CD4-positive, CD25-positive, alpha-beta regulatory T cell (primary cell): ENCODE measurements at places on chromosomes 2 and 18. TPM values are rescaled to one million over a fixed set of nuclear protein-coding genes. Genes with fewer than 3 reads are reported as not detected.
A peak's percentile ranks its signal among the peaks of the same experiment; 100 is the strongest.

- H3K27me3 ChIP-seq, result no peaks in the 10 kb centered on the region
- DNase-seq, result no peak
- no peaks in the 10 kb centered on the region for H3K4me1 ChIP-seq
These were observed 115.1 kb upstream of the COPS8 start for GRCh38 chr2:236970656-236971010.

VAMP5 gene
- 54.8 TPM for total RNA-seq

DNA sequence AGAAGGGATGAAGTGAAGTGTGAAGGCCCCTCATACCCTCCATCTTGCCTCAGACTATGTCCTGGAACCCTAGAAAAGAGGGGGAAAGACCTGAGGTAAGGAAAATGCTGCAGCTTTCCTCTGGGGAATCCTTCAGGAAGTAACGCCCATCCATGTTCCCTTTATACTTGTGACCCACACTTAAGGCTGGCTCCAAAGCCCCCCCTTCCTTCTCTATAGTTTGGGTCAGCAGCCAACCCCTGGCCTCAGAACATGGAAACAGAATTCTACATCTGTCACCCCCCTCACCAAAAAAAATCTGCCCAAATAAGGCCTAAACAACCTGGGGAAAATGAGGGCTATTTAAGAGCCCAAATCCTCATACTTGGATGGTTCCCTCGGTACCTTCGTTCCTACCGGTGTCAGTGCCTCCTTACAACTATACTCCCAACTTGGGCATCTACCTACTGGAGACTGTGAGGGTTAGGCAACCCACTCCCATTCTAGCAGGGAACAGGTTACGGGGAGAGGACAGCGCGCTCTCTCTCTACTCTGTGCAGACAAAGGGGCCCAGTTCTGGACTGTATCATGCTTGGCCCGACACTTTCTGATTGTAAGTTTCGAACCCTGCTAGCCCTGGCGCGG, 689 bp downstream of the OST4 start:
- peaks cover 44% of the 10 kb centered on the region for H3K4me1 ChIP-seq
- no peak for DNase-seq
- H3K27me3 ChIP-seq, result no peaks in the 10 kb centered on the region
- peaks cover 19% of the 10 kb centered on the region for H3K36me3 ChIP-seq

DNA sequence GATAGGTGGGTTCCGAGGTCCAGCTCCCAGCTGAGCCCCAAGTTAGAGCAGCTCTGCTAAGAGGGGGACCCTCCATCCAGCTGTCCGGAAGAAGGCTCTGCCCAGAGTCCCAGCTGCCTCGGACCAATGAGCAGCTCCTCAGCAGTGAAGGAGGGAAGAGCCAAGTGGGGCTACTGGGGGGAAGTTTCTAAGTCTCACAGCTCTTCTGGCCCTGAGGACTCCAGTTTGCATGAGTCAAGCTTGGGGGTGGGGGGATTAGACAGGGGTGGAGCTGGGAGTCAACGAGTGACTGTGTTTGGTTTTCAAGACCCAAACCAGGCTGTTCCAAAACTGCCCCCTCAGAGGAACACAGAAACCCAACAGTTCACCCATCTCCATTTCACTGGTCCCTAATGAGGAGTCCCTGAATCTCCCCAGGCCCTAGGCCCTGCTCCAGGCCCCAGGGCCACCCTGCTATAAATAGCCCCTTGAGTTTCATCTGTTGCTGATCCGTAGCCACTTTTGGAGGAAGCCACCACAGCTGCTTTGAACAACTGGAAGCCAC, 100.9 kb downstream of the TNS1 start:
- no peaks in the 10 kb centered on the region for H3K27me3 ChIP-seq
- H3K27ac ChIP-seq, result no peak overlapping the region
- no peaks in the 10 kb centered on the region for H3K36me3 ChIP-seq
- H3K4me3 ChIP-seq, result no peak overlapping the region
- no peaks in the 10 kb centered on the region for H3K4me1 ChIP-seq
- no peak for DNase-seq

MOGAT1 gene
- total RNA-seq, result not detected

DNA sequence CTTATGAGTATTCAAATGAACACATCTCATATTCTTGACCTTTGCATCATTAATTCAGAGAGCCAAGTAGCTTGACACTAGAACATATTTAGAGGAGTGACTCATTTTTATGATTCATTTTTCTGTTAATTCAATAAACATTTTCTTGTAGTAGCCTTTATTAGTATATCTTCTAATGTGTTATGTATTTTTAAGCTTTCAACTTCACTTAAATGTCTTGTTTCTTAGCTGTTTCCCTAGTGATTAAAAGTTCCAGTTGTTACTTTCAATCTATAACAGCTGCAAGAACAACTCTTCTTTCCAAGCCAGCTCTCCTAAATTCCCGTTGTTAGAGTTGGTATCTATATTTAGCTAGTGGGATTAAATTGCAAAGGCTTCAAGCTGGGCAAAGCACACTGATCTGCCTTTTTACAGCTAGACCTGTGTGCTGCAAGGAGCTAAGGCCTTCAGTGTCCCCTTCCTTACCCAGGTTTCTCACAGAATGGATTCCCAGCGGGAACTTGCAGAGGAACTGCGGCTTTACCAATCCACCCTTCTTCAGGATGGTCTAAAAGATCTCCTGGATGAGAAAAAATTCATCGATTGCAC, at the start of gene KLHL41:
Gene KLHL41, plus strand, starts transcription at position 405 of the 588 bp plus-strand sequence. Its CDS starts 77 bp downstream, at position 482.
- no peaks in the 10 kb centered on the region for H3K36me3 ChIP-seq
- H3K4me1 ChIP-seq, result no peaks in the 10 kb centered on the region
- no peak within 1 kb of the TSS for H3K4me3 ChIP-seq
- no peak for DNase-seq

DNA sequence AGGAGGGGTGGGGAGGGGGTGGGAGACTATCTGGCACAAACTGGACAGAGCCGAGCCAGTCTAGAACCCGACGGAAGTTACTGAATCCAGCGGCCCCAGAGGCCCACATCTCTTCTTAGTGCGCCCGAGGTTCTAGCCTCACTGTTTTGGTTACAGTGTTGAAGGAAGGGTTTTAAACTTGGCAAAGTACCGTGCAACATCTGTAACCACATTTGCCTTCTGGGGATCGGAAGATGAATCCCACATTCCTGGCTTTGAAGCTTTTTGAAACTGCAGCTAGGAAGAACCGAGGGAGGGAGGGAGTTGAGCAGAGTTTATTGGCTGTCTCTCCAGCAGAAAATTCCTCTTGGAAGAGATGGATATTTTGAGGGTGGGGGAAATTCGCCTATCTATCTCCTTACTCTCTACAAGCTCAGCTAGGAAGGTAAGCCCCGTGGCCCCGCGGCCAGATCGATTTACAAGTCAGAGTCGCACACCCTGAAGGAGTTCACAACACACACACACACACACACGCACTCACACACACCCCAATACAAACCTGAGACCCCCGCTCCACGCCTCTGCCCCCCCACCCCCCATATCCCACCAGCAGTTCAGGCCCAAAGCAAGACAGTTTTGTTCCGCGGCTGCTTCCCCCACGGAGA, 1.0 kb downstream of the ACVR1 start:
- DNase-seq, result no peak
- peaks cover 49% of the 10 kb centered on the region for H3K4me1 ChIP-seq
- peak overlapping the region; percentile 91 for H3K4me3 ChIP-seq
- H3K27ac ChIP-seq, result peak overlapping the region; percentile 64

ASIC4 gene
- total RNA-seq, result 0.12 TPM

- no peaks in the 10 kb centered on the region for H3K36me3 ChIP-seq
- no peak overlapping the region for H3K4me3 ChIP-seq
- no peaks in the 10 kb centered on the region for H3K27me3 ChIP-seq
- no peaks in the 10 kb centered on the region for H3K4me1 ChIP-seq
These were observed 237.5 kb downstream of the ACTR3 start for GRCh38 chr2:114127372-114127771.

CNTNAP5 gene
- total RNA-seq, result not detected

EPHA4 gene
- 23.5 TPM for total RNA-seq

PARD3B gene
- 0.10 TPM for total RNA-seq
